ENCODE measurements at places on chromosomes 1 and 21.

DNA sequence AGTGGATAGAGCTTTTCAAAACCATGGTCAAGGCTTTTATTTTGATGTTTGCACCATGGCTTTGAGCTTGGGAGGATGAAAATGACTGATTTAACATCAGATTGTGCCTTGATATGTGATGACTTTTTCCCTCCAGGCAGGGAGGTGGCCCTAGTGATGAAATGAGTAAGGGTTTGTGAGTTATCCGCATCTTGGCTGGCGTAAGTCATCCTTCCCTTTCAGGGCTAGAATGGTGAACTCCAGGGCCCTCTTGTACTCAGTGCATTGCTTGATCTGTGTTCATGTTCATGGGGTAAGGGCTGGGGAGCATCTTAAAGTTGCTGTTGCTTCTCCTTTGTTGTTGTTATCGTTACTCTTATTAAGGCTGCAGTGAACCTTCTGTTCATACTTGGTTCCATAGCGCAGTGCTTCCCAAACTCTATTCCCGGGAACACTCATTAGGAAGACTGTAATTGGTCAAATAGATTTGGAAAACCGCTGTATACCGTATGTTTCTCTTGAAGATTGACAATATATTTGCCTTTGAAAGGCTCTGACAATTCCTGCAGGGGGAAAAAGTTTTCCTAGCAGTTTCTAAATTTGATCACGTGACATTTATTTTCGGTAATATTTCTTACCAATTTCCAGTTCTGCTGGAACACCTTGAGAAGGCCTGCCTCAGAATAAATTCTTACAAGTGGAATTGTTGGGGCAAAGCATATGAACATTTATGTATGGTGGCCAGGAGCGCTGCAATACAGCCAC, 23.1 kb downstream of the GPR137B start:
- no peak for DNase-seq

DNA sequence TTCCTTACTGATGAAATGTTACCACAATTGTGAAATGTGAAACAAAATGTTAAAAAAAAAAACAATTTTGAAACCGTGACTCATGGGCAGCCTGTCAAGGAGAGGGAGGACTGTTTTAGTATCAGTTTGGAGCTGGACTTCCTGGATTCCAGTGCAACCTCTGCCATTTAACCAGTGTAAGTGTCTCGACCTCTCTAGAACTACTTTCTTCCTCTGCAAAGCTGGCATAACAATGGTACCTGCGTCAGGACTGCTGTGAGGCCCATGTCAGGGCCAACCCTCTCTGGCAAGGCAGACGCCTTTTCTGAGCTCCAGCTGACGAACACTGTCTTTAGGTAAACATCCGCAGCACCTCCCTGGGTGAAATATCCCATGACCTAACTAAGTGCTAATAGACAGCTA, 20.9 kb downstream of the URB1 start:
- peak; percentile 61 for DNase-seq

DNA sequence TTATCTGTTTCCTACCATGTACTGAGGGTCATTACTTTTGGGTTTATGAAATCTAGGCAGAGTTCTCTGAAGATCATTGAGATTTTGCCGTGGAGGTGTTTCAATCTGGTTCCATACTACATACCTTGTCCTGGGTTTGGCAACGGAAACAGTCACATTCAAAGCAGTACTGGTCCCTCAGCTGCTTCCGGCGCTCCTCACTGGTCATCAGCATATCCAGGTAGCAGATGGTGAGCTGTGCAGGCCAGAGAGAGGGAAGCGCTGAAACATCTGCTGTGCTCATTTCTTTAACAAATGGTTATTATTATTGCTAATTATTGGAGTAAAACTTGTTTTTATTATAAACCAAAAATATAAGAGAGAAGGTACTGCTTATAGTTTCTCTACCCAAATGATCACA, 591.7 kb downstream of the SMYD3 start:
- no peak for DNase-seq

DNA sequence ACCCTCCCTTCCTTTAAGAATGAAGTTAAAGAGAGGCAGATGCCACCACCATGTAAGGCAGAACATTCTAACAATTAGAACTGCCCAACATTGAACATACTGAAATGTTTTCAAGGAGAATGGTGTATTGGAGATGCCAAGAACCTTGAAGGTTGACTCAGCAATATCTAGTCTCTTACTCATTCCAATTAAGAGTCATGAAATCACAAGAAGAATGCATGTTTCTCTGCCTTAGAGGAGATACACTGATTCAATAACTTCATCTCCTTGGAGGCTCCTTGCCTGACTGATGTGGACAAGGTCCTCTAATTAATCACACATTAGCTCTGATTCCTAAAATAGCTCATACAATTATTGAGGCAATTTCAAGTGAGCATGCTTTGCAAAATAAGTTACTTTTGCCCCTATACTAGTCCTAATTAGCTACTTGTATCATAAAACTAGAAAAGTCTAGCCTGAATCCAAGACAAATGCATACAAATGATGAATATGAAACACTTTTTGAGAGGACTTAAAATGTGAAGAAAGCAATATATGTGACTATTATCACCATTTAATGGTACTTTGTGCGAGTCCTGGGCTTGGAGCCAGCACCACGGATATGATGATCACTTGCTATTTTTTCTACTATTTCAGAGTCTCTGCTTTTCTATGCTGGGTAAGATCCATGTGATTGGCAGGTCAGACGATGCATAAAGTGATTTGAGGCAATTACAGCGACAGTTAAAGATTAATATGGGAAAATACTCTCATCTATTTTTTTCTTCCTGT, 114.5 kb downstream of the DSCAM start:
- DNase-seq = peak; percentile 89

DNA sequence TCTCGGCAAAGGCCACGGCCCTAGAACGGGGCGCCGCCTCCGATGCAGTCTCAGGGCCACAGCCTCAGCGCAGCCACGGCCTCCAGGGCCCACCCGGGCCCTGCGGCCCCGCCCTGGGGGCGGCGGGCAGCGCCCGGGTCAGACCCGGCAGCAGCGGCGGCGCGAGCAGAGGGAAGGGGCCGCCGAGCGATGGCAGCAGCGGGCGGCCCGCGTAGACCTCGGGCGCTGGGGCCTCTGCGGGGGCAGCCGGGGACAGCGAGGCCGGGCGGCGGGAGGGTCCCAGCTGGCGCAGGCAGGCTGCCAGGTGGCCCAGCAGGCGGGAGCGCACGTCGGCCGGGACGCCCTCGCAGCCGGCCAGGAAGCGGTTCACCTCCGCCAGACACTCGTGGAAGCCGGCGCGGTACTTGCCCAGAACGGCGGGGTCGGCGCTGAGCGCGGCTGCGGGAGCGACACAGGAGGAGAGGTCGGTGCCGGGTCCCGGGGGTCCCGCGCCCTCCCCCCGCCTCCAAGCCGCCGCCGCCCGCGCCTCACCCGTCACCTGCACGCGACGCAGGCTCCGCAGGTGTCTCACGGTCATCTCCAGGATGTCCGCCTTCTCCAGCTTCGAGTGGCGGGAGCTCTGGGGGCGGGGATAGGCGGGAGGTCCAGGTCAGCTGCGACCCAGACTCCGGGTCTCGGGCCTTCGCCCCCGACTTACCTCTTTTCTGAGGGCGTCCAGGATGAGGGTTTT, 737 bp downstream of the HES4 start:
- peak; percentile 19 for DNase-seq

- no peak for DNase-seq
Measured at GRCh38 chr1:201890806-201891450, 2.2 kb downstream of the SHISA4 start.

DNA sequence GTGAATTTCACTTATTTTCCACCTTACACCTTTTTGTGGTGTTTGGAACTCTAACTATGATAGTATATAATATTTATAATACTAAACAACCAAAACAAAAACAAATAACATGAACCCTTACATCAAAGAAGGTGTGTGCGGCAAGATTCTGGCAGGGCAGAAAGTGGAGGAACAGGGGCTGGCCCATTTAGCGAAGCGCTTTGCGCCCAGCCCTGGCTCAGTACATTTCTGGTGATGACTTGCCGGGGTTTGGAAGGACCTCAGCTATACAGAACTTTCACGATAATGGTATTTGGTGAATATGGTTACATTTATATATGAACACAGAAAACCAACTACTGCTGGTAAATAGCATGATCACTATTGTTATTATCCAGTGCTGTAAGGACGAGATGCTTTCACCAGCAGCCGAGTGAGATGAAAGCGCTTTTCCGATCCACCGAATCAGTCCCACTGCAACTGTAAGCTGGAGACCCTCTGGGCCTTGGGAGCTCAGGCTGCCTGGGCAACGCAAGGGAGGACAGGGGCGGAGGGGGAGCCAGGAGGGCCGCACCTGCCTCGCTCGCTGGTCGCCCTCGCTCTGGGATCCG, 63.9 kb downstream of the CD247 start:
- no peak for DNase-seq

- DNase-seq = no peak
Measured at GRCh38 chr1:185696422-185697150, 37.6 kb upstream of the HMCN1 start.

- no peak for DNase-seq
Measured at GRCh38 chr1:93756657-93757056, 75.0 kb upstream of the BCAR3 start.

- DNase-seq = peak; percentile 16
Measured at GRCh38 chr1:241156231-241156965, 200.6 kb downstream of the RGS7 start.

GRCh38 chr1:28028873-28029654, 59.3 kb downstream of the EYA3 start:
- peak; percentile 50 for DNase-seq

DNA sequence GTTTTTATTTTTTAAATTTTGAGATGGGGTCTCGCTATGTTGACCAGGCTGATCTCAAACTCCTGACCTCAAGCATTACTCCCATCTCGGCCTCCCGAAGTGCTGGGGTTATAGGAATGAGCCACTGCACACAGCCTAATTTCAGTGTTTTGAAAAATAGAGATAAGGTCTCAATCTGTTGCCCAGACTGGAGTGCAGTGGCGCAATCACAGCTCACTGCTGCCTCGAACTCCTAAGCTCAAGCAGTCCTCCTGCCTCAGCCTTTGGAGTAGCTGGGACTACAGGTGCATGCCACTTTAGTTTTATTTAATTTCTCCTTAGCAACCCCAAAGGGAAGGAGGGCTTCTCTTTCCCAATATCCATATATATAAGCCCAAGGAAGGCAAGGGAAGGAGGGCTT, 63.7 kb upstream of the LPGAT1 start:
- no peak for DNase-seq

GRCh38 chr1:176717066-176717750, 254.2 kb downstream of the PAPPA2 start:
- no peak for DNase-seq

DNA sequence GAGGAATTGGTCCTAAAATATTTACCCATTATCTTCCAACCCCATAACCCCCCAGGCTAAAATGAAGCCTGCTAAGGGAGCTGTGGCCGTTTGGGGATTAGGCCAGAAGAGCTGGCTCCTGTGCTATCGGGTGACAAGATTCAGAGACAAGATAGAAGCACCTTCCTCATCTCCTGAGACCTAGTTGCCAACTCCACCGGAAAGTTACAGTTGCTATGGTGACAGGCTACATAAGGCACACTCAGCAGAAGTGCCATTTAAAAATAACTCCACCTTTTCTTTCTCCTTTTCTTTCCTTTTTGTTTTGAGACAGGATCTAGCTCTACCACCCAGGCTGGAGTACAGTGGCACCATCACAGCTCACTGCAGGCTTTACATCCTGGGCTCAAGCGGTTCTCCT, 43.6 kb upstream of the ROR1 start:
- DNase-seq = no peak

DNA sequence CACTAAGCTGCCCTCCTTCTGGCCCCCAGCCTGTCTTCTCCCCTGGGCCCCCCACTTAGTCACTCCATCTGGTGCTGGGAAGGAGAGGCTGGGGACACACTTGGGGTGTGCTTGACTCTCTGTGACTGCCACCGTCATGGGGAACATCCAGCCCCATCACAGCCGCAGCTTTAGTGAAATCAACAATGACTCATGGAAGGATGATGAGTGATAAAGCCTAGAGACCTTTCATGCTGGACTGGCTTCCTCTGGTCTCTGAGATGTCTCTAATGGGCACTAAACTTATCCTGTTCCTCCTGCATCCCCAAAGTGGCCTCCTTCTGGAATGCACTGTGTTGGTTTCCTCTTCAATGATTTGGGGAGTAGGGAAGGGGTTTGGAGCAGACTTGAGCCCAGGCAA, 172.9 kb downstream of the GRIK3 start:
- DNase-seq = no peak

DNA sequence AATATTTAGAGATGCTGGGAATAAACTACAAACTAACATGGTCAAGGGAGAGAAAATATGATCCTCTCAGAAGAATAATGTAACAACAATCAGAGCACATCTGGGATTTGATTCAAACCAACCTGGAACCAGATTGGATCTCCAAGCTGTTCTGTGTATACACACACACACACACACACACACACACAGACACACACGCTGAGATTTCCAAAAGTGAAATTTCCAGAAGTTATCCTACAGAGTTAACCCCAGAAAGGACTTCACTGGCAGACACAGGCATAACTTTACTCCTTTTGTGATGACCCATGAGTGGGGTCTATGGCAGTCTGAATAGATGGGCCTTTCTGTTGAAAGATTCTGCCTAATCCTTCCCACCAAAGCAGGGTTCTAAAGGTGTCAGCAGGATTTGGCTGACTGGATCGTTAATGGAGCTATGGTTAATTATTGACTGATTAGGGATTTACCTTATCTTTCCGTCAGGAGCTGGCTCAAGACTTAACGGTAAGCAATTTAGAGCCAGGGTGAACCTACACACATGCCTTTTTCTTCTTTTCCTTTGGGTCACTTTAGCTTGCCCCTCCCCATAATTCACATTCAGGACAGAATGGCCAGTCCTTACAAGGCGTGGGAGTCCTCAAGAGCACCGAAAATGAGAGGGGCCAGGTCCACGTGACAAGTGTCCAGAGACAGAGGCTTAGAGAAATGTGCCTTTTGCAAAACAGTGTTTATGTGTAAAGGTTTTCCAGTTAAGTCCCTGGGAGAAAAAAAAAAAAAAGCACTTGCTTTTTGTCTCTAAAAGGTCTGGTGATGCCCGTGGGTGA, 10.9 kb upstream of the PROX1 start:
- no peak for DNase-seq

- no peak for DNase-seq
Measured at GRCh38 chr1:57324388-57324787, 99.5 kb downstream of the DAB1 start.

DNA sequence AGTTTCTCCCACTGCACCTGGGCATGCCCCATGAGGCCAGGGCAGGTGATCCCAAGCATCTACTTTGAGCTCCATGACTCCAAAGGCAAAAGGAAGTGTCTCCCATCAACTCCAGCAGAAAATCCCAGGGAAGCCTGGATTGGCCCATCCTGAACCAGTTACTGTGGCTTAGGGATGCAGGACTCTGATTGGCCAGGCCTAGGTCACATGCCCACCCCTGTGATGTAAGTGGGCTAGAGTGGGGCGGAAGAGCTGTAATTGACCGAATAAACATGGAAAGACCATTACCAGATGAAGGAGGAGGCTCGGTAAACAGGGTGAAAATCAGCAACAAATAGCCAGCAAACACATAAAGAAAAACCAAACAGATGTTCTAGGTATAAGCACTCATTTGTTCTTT, 45.2 kb downstream of the MATN1 start:
- no peak for DNase-seq

GRCh38 chr1:230077436-230078213, 10.6 kb downstream of the GALNT2 start:
- peak; percentile 69 for DNase-seq

All from fibroblast of skin of abdomen (primary cell).